Stimulated activated CD4-positive, alpha-beta T cell treated with anti-CD3 and anti-CD28 coated beads, TNF-alpha, amount 100 ng/mL, for 48 hours (primary cell): ENCODE measurements at places on chromosomes 16 and 17.
A peak's percentile ranks its signal among the peaks of the same experiment; 100 is the strongest.

- no peak for DNase-seq
Measured at GRCh38 chr16:73064212-73064993, 16.5 kb upstream of the ZFHX3 start.

DNA sequence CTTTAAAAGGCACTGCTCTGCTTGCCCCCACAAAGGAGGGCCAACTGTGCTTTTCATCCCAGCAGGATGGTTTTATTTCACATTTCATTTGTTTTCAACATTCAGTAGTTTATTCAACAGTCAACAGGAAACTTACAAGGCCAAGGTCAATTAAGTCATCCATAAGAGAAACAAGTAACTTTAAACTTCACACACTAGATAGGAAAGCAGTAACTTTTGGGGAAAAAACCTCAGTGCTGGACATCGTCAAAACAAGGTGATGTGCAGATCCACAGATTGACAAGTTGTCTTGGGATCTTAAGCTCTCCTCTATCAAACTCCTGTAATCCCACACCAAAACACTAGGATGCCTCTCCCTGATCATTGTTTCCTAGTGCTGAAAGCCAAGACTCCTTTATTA is 18.5 kb downstream of the NFE2L1 start:
- DNase-seq, result no peak

- no peak for DNase-seq
Measured at GRCh38 chr17:7038025-7038862, 2.4 kb downstream of the SLC16A13 start.

DNA sequence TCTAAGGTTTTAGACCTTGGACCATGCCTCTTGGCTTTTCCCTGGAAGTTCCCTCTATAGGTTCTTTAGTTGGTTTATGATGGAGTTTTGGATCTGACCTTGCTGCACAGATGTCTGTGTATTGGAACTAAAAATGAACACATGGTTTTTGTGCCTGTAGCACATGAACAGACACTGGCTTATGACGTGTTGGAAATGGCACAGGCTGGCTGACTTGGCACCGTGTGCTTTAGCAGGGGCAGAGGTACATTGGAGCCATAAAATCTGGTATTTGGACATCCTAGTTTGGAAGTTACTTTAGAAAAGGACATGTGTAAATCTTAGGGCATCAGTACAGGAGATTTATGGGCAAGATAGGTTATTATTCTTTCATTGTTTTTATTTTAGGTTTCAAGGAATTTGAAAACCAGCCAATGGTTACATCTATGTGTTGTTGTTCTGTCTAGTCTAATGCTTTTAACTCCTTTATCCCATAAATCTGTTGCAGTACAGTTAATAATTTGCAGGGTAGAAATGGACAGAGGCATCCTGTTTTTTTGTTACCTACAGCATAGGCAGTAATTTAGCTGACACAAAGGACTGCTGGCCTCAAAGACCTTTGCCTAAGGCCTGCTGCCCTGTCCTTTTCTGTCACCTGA is 6.0 kb downstream of the SOCS7 start:
- DNase-seq, result no peak

GRCh38 chr16:75931970-75932369 is 205.7 kb upstream of the CPHXL start:
- DNase-seq, result no peak

DNA sequence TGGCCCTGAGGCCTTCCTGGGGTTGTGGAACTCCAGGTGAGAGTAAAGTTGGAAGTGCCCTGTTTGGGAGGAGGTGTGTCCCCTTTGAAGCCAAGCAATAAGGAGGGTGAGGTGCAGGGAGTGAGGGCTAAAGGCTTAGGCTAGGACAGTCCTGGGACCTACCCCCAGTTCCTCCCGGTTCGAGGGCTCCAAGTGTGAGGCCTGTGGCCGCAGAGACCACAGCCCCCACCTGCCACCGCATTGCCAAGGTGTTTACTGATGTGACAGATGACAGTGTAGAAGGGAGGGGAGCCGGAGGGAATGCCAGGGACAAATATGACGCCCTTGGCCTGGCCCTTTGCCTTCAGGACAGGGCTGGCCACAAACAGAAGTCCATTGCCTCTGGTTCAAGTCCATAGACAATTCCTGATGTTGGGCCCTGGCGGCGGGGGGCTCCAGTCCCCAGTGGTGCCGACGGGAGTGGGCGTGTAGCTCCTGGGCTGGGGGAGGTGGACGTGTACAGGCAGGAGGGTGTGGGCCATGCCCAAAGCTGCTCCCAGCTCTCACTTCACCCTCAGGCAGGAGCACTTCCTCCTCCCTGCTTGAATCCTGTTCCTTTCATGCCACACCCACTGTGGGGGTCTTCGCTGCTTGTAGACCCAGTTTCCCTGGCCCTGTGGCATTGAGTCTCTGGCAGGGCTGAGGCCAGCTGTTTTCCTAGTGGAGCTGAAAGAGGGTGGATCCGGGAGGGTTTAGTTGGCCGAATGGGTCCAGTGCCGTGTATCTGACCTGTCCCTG is 3.2 kb downstream of the ADORA2B start:
- DNase-seq, result no peak

GRCh38 chr17:78202666-78203065 is 11.4 kb upstream of the BIRC5 start:
- DNase-seq, result no peak

- DNase-seq, result no peak
Measured at GRCh38 chr16:80564394-80564793, 23.6 kb downstream of the DYNLRB2 start.

DNA sequence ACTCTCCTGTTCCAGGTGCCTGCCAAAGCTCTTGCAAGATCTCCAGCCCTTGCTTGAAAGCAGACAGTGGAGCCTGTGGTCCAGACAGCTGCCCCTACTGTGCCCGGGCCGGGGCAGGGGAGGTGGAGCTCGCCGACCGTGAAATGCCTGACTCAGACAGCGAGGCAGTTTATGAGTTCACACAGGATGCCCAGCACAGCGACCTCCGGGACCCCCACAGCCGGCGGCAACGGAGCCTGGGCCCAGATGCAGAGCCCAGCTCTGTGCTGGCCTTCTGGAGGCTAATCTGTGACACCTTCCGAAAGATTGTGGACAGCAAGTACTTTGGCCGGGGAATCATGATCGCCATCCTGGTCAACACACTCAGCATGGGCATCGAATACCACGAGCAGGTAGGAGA is 17.7 kb downstream of the CACNA1G start:
- DNase-seq, result no peak

- no peak for DNase-seq
Measured at GRCh38 chr17:64252831-64253230, 10.2 kb downstream of the TEX2 start.

DNA sequence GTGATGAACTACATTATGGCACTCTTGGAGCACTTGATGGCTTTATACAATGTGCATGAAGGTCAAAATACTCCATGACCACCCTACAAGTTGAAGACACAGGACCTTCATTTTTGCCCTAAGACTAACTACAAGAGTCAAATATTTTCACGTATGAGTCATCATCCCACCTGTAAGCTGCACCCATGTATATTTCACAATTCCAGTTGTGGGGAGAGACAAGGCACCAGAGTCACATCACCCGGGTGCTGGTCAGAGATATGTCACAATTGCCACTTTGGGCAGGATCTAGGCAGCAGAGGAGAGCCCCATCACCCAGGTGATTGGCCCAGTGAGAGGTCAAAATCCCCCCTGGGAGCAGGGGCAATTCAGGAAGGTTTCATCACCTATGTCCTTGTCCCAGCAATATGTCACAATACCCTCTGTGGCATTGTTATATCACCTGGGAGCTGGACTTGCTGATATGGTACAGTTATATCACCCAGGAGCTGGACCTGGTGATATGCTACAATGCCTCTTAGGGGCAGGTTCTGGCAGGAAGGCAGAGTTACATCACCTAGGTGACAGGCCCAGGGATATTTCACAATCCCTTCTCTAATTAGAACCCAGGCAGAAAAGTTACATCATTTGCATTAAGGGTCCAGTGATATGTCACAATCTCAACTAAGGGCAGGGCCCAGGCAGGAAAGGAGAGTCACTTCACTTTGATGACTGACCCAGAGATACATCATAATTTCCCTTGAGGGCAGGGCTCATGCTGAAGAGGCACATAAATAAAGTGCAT is 1839.2 kb downstream of the TP53TG3F start:
- no peak for DNase-seq

- DNase-seq, result no peak
Measured at GRCh38 chr17:50923611-50924010, 57.5 kb upstream of the TOB1 start.

GRCh38 chr17:64498308-64499203 is 1.7 kb upstream of the POLG2 start:
- no peak for DNase-seq

- DNase-seq, result no peak
Measured at GRCh38 chr17:34682305-34682704, 102.9 kb downstream of the TMEM132E start.

DNA sequence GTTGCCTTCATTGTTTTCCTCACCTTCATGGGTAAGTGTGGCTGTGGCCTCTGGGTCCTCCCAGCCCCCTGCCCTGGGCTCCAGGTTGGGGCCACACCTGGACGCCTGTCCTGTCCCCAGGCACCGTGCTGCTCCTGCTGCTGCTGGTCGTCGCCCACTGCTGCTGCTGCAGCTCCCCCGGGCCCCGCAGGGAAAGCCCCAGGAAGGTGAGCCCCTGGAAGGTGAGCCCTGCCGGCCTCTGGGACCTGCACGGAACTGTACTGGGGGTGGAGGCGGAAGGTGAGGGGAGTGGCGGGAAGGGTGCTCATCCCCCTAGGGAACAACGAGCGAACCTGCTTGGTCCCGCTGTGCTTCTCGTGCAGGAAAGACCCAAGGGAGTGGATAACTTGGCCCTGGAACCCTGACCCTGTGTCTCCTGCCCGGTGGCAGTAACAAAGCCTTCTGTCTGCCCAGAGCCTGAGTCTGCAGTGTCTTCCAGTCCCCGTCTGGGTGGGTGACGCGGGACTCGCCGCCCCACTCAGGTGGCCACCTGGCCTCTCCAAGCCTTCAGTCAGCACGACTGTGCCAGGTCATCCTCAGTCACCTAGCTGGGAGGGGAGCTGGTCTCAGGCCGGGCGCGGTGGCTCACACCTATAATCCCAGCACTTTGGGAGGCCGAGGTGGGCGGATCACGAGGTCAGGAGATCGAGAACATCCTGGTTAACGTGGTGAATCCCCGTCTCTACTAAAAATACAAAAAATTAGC is 831 bp downstream of the SMIM22 start:
- no peak for DNase-seq

GRCh38 chr17:21452377-21453143 is 76.4 kb downstream of the KCNJ12 start:
- peak; percentile 27 for DNase-seq

- peak; percentile 34 for DNase-seq
Measured at GRCh38 chr17:9273428-9274391, 252.4 kb downstream of the NTN1 start.

DNA sequence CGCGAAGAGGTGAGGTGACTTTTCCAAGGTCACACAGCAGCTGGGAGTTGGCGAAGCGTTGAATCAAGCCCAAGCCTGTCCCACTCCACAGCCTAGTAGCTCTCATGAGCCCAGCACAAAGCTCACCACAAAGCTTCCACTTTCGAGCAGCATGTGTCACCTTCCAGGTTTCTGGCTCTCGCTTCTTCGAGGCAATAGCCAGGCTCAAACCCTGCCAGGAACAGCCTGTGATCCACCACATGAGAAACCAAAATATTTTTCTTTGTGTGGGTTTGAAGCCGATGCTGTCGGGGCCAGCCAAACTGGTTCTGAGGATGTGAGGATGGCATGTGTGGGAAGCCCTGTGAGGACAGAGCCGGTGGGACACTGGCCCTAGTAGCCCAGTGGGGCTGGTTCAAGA is 68.1 kb downstream of the COG7 start:
- DNase-seq, result no peak

- no peak for DNase-seq
Measured at GRCh38 chr17:80272366-80272765, 11.7 kb downstream of the RNF213 start.

DNA sequence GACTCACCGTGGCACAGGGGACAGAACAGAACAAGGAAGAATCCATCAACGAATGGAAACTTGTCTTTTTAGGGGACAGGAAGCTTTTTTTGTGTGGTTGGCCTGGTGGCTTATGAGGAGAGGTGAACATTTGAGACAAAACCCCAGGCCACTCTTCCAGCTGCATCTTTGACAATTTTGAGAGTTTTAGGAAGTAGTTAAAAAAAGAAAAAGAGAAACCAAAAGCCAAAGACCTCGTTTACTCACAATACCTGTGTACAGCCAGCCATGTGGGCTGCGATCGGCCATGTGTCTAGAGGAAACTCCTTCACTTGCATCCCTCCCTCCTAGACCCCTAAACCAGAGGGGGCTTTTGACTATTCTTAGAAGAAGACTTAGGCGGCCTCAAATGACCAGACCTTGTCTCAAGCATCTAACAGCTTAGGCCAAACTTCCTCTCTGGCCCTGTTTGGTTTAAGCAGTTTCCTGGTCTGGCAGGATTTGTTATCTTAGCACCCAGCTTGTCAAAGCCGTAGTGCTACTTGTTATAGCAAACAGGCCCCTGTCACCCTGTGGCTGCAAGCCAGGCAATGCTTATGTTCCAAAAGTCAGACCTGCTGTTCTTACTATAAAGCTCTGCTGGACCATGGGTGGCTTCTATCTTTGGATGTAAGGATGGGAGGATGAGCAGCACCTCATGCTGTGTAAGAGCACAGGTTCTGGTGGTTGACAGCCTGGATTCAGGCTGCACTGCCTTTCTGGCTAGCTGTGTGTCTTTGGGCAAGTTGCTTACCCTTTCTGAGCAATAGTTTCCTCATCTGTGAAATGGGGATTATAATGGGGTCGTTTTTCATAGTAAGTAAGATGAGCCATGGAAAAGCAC is 17.7 kb downstream of the KSR1 start:
- peak; percentile 63 for DNase-seq

DNA sequence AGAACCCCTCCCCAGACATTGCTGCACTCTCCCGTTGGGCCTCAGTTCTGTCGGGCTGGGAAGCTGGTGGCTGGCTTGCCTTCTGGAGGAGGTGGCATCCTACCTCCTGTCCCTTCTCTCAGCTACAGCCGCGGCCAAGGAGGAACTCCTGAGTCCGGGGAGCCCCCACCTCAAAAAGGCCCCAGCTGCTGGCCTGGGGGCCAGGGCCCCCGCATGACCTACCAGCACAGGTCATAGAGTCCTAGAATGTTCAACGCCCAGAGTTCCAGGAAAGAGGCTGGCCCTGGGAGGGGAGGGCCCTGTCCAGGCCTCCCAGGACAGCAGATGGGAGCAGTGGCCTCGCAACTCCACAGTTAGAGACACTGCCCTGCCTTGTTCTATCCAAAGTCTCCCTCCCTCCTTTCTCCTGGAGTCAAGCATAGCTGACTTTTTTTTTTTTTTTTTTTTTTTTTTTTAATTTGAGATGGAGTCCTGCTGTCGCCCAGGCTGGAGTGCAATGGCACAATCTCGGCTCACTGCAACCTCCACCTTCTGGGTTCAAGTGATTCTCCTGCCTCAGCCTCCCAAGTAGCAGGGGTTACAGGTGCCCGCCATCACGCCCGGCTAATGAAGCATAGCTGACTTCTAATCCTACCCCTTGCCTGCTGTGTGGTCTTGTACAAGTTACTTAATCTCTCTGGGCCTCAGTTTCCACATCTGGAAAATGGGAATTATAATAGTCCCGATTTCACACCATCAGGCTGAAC is 7.1 kb downstream of the CARHSP1 start:
- DNase-seq, result no peak
